ENCODE measurements at places on chromosomes 11 and 22.

- DNase-seq = no peak
Observed at GRCh38 chr11:100684101-100685065, 2.7 kb upstream of the ARHGAP42 start.

DNA sequence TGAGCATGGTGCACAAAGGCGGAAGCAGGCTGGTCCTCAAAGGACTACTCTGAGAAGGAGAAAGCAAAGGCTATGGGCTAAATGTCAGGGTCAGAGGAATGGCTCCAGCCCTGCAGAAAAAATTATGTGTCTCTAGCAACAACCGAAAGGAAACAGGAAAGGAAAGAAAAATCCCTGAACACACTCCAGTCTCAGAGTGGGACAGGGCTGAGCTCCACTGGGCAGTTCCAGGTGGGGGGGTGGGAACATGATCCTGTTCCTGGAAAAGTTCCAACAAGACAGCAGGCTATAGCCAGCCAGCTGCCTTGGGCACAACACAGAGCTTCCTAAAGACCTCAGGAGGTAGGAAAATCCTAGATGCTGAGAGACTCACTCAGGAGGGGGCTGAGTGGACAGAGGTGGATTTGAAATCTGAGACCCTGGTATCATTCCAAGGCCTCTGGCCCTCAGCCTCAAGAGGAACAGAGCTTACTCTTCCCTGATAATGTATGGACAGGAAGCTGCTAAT lies 1088.2 kb downstream of the TBC1D22A start:
- no peak for DNase-seq

DNA sequence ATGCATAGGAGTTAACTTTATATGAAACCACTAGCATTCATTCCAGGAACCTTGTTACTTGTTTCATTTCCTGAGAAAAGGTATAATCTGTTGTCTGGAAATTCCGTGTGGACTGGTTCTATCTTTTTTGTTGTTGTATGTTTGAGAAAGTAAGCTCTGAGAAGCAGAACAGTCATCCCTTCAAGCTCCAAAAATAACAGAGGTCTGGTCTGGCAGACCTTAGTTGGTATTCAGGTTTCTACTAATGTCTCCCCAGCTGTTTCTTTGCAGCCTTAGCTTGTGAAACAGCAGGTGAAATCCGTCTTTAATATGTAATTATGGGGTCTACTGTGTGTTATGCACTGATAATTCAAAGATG lies 2.4 kb downstream of the RNF121 start:
- no peak for DNase-seq

DNA sequence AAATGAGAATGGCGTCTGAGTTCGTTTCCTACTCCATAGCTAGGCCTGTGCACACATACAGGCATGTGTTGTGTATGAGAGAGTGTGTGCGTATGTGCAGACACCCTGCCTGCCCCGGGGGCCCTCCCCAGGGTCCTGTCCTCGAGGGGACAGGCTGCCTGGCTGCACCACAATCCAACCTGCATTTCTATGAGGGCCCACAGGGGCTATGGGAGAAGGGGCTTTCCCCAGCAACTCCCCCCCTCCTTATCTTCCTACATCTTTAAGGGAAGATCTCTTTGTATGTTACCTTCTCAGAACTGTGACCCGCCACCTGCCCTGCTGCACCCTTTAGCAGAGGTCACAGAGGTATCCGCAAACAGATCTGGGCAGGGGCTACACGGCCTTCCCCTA lies 14.9 kb downstream of the ADORA2A start:
- DNase-seq = no peak

DNA sequence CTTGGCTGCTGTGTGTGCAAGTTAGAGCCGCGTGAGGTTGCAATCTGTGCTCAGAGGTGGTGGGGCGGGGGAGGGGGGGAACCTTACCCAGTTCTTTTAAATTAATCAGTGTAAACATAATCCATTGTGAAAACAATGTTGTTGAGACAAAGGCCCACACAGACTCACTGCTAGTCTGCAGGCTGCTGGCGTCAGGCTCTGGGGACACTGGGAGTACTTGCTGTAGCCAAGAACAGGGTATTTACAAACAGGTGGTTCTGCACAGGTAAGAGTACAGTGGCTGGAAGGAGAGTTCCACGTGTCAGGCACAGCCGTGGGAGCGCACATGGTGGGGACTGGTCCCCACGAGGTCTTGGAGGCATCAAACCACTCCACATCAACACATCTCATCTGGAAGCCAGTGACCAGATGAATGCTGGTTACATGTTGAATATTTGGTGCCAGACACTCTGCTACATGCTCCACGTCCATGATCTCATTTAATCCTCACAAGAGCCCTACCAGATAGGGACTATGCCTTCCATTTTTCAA lies 27.4 kb downstream of the SCUBE1 start:
- no peak for DNase-seq

DNA sequence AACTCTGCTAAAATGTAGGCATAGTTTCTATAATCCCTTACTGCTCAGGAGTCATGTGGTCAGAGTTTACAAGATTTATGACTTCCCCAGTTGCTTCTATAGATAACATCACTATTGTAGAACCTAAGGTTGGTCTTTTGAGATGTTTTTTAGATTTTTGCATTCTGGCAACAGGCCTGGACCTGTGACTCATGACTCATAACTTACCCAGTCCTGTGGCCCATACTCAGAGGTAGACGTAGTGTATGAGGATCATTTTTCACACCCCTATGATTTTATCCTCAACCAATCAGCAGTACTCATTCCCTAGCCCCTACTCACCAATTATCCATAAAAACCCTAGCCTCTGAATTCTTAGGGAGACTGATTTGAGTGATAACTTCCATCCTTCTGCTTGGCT lies 384.4 kb upstream of the DDI1 start:
- DNase-seq = no peak

GRCh38 chr11:82936261-82936660 lies 34.7 kb downstream of the DDIAS start:
- no peak for DNase-seq

Measured in effector memory CD4-positive, alpha-beta T cell (primary cell).